NCI-H1930 (cell line): ENCODE measurements at places on chromosomes 12 and 14.

DNA sequence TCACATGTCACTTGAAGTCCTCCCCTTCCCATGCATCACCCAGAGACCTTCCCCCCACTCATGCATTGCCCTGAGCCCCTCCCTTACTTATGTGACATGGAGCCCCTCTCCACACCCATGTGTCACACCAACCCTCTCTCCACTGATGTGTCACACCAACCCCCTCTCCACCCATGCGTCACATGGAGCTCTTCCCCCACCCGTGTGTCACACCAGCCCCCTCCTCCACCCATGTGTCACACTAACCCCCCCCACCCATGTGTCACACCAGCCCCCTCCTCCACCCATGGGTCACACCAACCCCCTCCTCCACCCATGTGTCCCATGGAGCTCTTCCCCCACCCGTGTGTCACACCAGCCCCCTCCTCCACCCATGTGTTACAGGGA is 30.4 kb downstream of the RTL1 start:
- no peak for DNase-seq

DNA sequence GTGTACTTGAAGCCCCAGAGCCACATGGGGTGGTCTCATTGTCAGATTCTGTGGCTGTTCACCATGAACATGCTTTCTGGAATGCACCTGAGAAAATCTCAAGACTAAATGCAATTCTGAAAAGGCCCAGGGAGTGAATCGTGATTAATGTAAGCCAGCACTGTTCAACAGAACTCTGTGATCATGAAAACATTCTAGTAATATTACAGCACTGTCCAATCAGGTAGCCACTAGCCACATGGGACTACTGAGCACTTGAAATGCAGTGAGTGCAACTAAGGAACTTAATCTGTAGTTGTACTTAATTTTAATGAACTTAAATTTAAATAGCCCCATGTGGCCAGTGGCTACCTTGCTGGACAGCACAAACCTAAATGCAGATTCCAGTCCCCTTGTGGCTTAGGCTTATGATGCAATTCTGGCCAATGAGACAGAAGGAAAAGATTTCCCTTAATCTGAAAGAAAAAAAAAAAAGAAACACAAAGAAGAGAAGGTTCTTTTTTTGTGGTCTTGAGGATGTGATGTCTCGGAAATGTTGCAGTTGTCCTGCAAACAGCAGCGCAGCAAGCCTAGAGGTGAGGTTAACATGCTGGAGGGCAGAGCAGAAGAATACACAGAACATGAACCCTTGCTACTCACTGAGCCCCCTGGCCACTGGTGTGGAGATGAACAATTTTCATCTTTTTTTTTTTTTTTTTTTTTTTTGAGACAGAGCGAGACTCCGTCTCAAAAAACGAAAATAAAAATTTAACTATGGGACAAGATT is 48.2 kb downstream of the SPPL3 start:
- DNase-seq, result no peak

DNA sequence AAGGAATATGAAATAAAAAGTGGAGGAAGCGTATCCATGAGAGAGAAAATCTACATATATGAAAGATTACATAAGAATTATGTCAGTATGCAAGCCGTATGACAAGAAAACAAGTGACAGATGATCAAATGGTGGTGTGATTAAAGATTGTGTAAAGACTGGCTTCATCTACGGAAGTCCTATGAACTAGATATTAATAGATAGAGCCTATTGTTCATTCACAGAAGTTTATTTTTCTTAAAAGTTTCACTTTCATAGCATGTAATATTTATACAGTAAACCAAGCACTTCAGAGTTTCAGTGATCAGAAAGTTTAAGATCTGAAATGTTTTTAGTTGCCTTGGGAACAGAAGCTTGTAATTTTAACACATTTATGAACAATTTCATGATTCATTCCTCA is 84.5 kb downstream of the VRK1 start:
- DNase-seq, result no peak

- DNase-seq, result no peak
Measured at GRCh38 chr14:69008421-69008884, 29.4 kb upstream of the ACTN1 start.

GRCh38 chr12:99389751-99390150 is 257.8 kb upstream of the GARIN6 start:
- DNase-seq, result no peak

GRCh38 chr12:75446857-75447256 is 33.7 kb upstream of the GLIPR1 start:
- no peak for DNase-seq

GRCh38 chr12:77118696-77119095 is 53.3 kb upstream of the E2F7 start:
- DNase-seq, result no peak

DNA sequence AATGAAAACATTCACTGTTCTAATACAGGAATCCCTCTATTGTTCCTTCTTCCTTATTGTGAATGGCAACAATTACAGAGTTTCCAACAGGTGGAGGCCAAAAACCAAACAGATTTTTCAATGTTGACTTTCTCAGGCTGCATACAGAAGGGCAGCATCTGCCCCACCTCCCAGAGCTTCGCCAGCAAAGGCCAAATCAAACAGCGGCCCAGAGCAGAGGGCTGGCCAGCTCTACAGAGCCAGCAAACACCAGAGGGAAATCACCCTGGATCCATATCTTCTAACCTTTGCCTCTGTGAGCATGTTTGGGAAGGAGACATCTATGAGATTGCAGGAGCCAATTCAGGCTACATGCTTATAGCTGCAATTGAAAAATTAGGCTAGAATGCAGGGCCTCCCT is 4.4 kb upstream of the CRACR2A start:
- no peak for DNase-seq

GRCh38 chr14:69151458-69152180 is 1.3 kb downstream of the DCAF5 start:
- DNase-seq, result peak; percentile 70

- DNase-seq, result no peak
Measured at GRCh38 chr12:78446555-78446954, 418.0 kb upstream of the SYT1 start.

- DNase-seq, result no peak
Measured at GRCh38 chr14:70776197-70776596, 33.1 kb downstream of the MAP3K9 start.

DNA sequence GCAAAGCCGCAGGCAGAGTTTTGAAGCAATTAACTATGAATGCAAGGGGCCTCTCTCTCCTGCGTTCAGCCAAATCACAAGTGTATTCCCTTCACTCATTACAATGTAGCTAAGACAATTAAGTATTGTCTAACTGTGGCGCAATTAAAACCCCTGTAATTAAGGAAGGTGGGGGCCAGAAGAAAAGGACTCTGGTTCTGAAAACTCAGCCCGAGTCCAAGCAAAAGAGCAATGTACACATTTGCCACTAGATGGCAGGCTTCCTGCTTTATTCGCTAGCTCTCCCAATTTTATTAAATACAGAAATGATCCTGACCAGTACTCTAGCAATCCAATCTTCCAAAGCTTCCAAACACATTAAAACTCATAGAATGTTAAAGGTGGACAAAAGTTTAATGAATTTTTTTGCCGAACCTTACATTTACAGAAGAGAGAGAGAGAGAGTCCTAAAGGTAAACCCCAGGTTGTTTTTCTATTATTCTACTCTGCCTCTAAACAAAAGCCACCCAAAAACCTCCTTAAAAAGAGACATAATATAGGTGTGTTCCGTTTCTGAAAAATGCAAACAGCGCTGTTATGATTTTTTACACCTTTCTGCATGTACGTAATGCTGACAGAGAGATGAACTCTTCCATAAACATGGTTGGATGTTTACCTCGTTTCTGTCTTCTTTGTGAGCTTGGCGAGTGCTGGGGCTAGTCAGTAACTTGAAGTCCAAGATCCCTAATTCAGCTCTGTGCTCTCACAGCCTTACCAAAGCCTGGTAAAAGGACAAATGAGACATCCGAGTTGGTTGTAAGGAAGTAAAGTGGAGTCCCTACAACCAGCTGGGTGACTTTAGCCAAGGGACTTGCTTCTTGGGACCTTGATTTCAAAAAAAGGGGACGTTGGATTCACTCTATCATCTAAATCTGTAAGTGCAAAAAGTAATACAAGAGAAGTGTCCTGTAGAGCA is 50.9 kb upstream of the VASH1 start:
- DNase-seq, result no peak

GRCh38 chr12:101854747-101855146 is 22.6 kb upstream of the DRAM1 start:
- no peak for DNase-seq

DNA sequence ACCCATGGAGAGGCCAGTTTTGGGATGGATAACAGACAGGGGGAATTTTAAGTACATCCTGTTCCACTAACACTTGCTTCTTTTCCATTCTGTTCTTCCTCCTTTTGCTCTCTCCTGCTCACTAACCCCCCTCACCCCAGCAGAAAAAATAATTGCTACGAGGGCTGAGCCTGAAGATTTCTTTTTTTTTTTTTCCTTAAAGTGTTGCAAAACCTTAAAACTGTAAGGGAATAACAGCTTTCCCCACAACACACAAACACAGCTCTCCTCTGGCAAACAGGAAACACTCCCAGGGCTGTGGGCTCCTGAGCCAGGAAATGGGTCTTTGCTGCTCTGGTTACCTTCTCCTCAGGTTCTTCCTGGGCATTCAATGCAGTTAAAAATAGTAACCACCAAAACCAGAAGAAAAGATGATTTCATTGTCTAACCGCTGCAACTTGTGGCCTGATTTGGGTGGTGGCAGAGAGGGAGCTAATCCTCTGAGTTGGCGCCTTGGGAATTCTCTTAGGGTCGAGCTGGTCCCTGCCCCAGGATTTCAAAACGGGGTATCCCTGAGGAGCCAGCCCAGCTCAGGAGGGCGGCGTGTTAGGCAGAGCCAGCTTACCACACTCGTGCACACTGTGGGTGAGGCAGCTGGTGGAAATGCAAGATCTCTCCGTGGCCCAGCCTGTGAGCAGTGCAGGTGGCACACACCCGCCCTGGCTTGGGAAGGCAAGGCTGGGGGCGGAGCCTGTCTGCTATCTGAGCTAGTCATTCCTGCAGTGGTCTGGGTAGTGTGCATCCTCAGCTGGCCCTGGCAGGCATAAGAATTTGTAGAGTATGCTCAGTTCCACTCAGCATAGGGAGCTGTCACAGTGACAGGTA is 17.1 kb upstream of the EMP1 start:
- no peak for DNase-seq
